Fibroblast of skin of left biceps (primary cell): ENCODE measurements at places on chromosomes 5 and 9.

DNA sequence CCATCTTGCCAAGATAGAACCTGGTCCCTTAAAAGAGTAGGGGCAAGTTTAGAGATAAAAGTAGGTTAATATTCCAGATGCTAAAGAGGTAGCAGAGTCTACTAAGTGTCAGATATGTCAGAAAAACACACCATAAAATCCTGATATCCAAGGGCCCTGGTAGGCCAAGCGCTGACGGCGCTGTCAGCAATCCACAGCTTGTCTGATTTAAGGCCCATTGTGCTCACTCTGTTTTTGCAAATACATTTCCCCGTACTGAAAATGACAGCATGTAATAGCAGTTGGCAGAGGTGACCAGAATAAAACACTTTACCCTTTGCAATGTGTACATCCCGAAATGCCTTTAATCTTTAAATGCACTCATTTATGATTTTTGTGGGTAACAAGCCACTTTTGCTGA, 9.9 kb upstream of the NUDT12 start:
- DNase-seq = no peak

DNA sequence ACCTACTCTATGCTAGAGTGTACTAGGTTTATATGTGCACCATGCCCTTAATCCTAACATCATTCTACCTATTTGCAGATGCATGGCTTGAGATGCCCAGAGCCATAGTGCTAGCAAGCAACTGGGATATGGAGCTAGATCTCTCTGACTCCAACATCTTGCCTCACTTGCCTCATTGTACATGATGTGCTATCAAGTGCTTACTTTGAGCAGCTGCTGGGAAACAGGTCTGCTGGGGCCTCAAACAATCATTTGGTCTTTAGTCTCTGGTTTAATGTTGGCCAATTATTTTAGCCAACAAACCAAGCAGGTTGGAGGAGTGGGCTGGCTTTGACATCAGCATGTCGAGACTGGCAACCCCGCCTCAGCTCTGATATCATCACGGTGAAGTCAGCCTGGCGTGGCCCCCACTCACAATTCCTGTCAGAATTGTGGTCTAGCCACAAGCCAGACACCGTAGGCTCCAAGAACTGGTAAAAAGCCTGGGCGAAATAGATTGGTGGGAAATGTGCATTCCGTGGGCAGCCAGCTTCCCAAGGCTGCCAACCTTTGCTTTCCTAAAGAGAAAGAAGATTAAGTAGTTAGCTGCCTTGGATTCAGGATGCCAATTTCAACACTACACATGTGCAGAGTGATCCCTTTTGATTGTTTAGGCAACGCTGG, 21.1 kb upstream of the GAS1 start:
- no peak for DNase-seq

DNA sequence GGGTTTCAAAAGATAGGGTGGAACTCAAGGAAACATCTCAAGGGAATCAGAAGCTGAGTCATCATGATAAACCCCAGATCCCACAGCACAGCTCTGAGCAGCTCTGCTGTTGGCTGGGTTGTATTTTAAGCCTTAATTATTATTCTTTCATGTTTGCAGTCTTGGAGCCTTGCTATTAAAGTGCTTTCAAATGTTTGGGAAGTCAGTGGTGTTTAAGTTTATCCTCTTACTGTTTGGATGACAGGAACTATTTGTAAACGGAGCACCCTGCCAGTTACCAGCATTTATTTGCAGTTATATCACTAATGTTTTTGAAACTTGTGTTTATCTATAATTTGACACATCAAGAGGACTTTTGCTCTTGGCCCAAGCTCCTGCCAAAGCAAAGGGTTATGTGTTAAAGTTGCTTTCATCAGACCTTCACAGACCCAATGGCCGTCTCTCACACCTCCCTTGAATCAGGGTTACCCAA, 141.1 kb upstream of the SPDL1 start:
- DNase-seq = no peak

DNA sequence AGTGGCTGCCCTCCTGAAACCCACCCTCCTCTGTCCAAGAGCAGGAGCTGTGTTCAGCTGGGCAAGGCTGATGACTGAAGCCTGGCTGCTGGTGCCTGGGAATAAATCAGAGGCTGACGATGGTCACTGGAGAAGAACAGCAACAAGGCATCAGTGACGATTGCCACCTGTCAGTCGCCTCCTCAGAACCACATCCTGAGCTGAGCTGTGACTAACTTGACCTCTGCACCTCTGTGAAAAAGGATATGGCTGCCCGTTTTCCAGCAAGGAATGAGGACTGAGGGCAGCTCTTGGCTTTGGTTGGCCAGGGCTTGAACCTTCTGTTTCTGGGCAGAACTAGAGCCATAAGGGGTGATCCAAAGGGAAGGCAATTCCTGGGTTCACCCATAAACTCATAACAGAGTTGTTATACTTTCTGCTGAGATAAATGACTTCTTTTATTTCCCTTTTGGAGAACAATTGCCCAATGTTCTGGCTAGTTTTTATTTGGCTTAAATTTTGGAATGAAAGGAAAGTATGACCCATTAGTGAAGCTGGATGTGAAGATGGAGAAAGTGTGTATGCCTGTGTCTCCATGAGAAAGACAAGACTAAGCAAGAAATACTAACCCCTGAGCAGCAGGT, 40.1 kb downstream of the TRIP13 start:
- no peak for DNase-seq

- DNase-seq = no peak
Observed at GRCh38 chr9:101527066-101527465, 6.6 kb upstream of the RNF20 start.

DNA sequence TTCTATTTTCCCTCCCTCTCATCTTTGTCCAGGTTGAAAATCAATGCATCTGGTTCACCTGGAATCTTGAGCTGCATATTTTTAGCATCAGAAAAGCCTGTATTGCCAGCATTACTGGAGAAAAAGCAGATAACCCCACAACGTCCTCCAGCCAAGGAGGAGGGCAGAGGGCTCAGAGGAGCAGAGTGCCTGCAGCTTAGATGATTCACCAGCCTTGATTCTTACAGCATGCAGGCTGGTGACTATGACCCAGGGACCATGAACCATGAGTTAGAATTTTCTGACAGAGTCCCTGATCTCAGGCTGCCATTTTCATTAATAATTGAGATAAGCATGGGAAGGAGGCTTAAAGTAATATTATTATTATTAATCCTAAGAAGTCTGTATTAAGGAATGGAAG, 278.2 kb downstream of the BRINP1 start:
- DNase-seq = no peak

DNA sequence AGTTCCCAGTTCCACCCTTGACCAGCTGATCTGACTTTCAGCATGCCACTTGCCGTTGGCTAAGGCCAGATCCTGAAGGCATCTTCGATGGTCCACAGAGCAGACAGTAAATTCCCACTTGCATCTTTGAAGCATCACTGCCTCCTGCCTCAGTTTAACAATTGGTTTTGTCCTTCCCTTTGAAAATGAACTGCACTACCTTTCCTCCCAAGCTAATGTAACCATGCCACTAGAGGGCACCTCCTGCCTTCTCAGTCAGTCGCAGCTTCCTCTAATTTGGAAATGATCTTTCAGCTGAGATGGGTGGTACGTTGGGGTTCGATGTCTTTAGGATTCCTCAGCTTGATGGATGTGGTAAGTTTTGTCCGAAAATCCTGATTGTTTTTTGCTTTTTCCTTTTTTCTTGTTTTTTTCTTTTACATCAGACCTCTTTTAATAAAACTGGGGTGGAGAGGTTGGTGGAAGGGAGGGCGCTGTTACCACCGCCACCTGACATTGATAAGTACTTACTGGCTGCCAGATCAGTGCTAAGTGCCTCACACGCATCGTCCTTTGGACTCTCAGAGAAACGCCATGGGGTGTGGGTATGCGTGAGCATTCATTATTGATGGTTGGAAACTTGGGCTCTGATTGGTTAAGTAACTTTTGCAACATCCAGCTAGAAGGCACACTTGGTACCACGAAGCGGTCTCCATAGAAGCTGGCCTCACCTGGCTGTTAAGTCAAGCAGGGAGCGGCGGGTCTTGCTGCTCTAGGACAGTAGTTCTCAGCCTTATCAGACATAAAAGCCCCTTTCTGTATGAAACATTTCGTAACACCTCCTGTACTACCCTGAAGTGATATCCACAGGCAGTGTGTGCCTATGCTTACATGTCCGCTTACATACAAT, 16.9 kb downstream of the PTTG1 start:
- DNase-seq = peak; percentile 8
